ENCODE measurements at places on chromosomes 6 and 20. TPM values are rescaled to one million over a fixed set of nuclear protein-coding genes. Genes with fewer than 3 reads are reported as not detected.

The C6orf118 gene
- not detected for total RNA-seq

The KHDC1L gene
- total RNA-seq = not detected

DNA sequence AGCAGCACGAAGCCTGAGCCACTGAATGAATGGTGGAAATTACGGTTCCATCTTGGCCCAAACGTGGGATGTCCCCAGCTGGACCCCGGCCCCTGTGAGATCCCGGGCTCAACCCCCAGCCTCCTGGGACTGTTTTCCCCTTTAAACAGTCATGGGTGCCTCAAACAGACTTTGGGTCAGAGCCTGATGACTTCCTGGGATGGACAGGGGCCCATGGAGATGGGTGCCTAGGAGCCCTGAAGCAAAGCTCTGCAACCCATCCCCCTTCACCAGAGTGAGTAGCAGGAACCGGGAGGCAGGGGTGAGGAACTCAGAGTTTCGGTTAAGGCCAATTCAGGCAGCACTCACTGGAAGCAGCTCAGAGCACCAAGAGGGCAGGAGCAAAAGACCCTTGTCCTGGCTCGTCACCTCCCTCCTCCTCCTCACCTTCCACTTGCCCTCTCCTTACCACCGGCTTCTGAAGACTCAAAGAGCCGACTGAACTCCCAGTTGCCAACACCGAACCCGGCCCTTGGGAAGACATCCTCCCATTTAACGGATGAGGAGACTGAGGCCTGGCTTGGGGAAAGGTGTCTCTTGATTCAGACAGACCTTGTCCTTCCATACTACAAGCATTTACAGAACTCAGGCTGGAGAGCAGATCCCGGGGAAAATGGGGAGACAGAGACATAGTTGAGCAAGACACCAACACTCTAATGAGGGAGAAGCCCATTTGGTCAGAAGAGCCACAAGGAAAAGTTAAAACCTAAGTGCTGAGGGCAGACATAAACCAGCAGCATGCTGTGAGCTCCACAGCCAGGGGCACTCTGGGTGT lies 14.9 kb upstream of the TLDC2 start:
- DNase-seq = no peak

DNA sequence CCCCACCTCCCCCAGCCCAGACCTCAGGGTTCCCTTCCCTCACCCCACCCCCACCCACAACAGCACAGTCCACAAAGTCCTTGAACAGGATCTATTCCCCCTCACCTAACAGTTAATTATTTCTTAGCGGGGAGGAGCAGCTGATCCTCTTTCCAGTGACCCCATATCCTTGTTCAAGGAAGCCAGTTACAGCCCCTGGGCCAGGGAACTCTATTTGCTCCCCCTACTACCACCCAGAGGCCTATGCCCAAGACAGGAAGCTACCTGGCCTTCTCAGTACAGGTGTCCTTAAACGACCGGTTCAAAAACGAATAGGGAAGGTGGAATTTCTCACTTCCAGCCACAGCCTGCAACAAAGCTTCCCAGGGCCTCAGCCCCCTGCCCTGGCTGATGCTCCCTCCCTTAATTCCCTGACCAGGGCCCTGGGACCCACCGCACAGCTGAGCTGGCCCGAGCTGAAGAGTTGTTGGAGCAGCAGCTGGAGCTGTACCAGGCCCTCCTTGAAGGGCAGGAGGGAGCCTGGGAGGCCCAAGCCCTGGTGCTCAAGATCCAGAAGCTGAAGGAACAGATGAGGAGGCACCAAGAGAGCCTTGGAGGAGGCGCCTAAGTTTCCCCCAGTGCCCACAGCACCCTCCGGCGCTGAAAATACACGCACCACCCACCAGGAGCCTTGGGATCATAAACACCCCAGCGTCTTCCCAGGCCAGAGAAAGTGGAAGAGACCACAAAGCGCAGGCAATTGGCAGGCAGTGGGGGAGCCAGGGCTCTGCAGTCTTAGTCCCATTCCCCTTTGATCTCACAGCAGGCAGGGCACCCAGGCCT lies 778 bp downstream of the MCCD1 start:
- no peak for DNase-seq

The MYT1 gene
- total RNA-seq = 42.2 TPM

The MAPK13 gene
- total RNA-seq = 20.6 TPM

GRCh38 chr6:157534977-157535339 lies 154.0 kb downstream of the ZDHHC14 start:
- DNase-seq = no peak

GRCh38 chr6:121748376-121748775 lies 312.9 kb downstream of the GJA1 start:
- no peak for DNase-seq
